ENCODE measurements at places on chromosomes 3 and 15. TPM values are rescaled to one million over a fixed set of nuclear protein-coding genes. Genes with fewer than 3 reads are reported as not detected.
A peak's percentile ranks its signal among the peaks of the same experiment; 100 is the strongest.

Gene TEX55
- not detected for total RNA-seq

Gene FEZF2
- not detected for total RNA-seq

Gene BRK1
- total RNA-seq: 137 TPM

DNA sequence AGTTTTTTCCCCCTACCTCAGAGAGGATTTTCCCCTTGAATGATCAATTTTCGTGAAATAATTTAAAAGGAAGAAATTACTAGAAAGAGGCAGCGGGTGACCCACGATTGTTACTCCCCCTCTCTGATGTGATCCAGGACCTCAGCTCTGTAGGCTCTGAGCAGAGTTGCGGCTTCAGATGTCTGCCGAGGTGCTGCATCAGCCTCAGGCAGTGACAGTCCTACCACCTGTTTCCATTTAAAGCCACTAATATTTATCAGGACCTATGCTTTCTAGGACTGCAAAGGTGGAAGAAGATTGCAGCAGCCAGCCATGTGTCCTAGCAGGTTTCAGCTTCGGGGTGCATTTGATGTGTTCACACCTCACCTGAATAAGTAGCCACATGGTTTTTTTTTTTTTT is 294.8 kb upstream of the C2CD4B start:
- no peak overlapping the region for H3K4me3 ChIP-seq
- H3K36me3 ChIP-seq: no peaks in the 10 kb centered on the region
- no peak for DNase-seq
- H3K27ac ChIP-seq: no peak overlapping the region

- H3K4me3 ChIP-seq: no peak overlapping the region
- H3K36me3 ChIP-seq: no peaks in the 10 kb centered on the region
- no peaks in the 10 kb centered on the region for H3K4me1 ChIP-seq
- no peaks in the 10 kb centered on the region for H3K27me3 ChIP-seq
- H3K27ac ChIP-seq: no peak overlapping the region
Measured at GRCh38 chr15:25514522-25514921, 75.7 kb upstream of the UBE3A start.

- no peak for DNase-seq
- H3K27ac ChIP-seq: no peak overlapping the region
- H3K4me3 ChIP-seq: no peak overlapping the region
Measured at GRCh38 chr15:53472883-53473282, 286.6 kb downstream of the WDR72 start.

Gene IQSEC1
- 28.2 TPM for total RNA-seq

DNA sequence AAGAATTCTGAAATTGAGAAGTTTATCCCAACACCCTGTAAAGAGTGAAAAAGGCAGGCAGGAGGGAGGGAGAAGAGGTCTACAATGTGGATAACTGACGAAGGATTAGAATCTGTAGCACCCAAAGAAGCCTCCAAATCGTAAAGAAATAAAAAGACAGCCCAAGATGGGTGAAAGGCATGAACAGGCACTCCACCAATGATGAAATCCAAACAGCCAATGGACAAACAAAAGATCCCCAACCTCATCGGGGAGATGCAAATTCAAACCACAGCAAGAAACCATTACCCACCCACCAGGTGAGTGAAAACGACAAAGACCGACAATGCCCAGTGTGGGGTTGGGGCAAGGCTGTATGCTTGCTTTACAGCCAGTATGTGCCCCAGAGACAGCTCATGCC is 85.6 kb downstream of the IQSEC1 start:
- H3K4me3 ChIP-seq: no peak overlapping the region
- no peaks in the 10 kb centered on the region for H3K36me3 ChIP-seq

DNA sequence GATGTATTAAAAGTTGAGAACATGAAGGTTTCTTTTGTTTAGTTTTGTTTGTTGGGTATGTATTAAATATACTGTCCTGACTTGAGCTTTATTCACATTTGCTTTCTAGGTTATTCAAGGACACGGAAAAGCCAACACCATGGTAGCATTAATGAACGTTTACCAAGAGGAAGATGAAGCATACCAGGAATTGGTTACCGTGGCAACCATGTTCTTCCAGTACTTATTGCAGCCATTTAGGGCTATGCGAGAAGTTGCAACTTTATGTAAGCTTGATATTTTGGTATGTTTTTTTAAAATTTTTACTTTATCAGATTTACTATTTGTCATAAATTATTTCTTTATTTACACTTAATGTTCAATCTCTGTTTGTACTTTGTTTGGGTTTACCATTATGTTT is 3.6 kb downstream of the WHAMM start:
- H3K4me1 ChIP-seq: no peaks in the 10 kb centered on the region
- H3K27me3 ChIP-seq: no peaks in the 10 kb centered on the region
- no peaks in the 10 kb centered on the region for H3K36me3 ChIP-seq
- H3K27ac ChIP-seq: no peak overlapping the region
- DNase-seq: no peak
- H3K4me3 ChIP-seq: no peak overlapping the region

Gene STARD9
- 6.0 TPM for total RNA-seq

DNA sequence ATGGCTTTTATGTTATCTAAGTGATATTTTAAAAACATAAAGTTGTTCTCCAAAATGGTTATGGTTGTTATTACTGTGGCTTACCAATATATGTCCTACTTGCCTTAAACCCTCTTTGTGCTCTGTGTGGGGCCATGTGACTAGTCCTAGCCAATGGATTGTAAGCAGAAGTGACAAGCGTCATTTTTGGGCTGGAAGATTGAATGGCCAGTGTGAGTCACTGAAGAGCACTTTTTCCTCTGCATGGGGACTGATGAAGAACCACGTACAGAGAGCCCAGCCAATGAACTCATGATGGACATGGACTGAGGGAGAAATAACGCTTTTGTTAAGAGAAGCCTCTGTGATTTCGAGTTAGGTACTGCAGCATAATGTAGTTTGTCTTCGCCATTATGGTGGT is 332.7 kb downstream of the EDEM1 start:
- DNase-seq: no peak
- no peak overlapping the region for H3K27ac ChIP-seq
- no peaks in the 10 kb centered on the region for H3K36me3 ChIP-seq
- no peaks in the 10 kb centered on the region for H3K4me1 ChIP-seq
- H3K4me3 ChIP-seq: no peak overlapping the region
- H3K27me3 ChIP-seq: no peaks in the 10 kb centered on the region

DNA sequence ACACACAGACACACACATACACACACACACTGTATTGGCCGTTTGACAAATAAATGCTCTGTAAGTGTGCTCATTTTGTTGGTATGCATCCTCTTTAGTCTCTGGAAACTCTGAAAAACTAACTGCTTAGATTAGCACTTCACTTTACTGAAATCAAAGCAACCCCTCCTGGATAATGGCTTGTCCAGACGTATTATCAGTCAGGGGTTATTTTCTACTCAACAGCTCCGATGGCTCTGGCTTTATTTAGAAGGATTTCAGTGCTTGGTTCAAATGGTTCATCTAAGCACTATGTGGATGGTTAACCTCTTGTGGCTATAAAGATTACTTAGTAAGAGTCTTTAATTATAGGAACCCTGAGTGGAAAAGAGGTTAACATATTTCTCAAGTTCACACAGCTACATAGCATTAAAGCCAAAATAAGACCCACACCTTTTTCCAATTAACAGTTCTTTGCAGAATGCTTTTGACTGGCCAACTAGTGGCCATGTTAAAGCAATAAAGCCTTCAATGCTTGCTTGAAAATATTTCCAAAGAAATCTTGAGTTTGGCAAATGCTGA is 516.1 kb upstream of the NAALADL2 start:
- no peak overlapping the region for H3K27ac ChIP-seq
- no peak for DNase-seq
- H3K4me3 ChIP-seq: no peak overlapping the region
- H3K27me3 ChIP-seq: no peaks in the 10 kb centered on the region
- no peaks in the 10 kb centered on the region for H3K4me1 ChIP-seq

Gene ACOX2
- 3.1 TPM for total RNA-seq

DNA sequence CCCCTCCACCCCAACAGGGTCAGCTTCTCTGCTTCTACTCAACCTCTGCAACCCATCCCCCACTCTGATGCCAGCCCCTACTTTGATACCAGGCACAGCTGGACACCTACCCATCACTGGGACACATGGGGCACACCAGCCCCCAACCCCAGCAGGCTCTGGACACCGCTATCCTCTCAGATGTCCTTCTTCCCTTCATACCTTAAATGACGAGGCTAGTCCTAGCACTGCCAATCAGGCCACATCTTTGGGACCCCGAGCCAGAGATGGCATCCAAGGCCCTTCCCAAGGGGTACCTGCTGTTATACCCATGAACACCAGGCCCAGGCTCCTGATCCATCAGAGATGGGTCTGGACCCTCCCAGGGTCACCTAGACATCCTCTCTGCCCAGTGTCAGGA is 10.6 kb downstream of the POC1A start:
- H3K36me3 ChIP-seq: peaks cover 32% of the 10 kb centered on the region
- H3K27me3 ChIP-seq: no peaks in the 10 kb centered on the region
- no peak for DNase-seq
- no peaks in the 10 kb centered on the region for H3K4me1 ChIP-seq
- H3K27ac ChIP-seq: 0 out of 2 replicates have a peak overlapping the region, but pooled peaks have one; percentile 3

Gene DNASE1L3
- not detected for total RNA-seq

DNA sequence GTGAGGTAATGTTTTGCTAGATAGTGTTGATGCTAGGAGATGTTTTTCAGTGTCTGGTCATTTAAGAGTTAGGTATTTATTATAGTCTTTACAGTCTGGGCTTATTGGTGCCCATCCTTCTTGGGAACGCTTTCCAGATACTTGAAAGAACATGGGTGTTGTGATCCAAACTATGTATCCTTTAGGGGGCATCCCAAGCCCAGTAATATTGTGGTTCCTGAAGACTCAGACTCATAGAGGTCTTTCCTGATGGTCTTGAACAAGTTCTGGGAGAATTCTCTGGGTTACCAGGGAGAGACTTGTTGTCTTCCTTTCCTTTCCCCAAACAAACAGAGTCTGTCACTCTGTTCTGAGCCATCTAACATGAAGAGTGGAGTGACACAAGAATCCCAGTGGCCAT is 99.7 kb upstream of the LRRC3B start:
- no peaks in the 10 kb centered on the region for H3K36me3 ChIP-seq
- H3K27ac ChIP-seq: no peak overlapping the region
- H3K27me3 ChIP-seq: no peaks in the 10 kb centered on the region
- no peak for DNase-seq
- no peak overlapping the region for H3K4me3 ChIP-seq
- no peaks in the 10 kb centered on the region for H3K4me1 ChIP-seq

GRCh38 chr15:53936137-53936536 is 42.1 kb upstream of the UNC13C start:
- H3K36me3 ChIP-seq: no peaks in the 10 kb centered on the region
- DNase-seq: no peak
- no peaks in the 10 kb centered on the region for H3K4me1 ChIP-seq
- H3K4me3 ChIP-seq: no peak overlapping the region
- no peak overlapping the region for H3K27ac ChIP-seq

GRCh38 chr3:62462104-62462762 is 88.9 kb upstream of the FEZF2 start:
- H3K27me3 ChIP-seq: no peaks in the 10 kb centered on the region
- no peak for DNase-seq
- H3K27ac ChIP-seq: no peak overlapping the region
- no peaks in the 10 kb centered on the region for H3K36me3 ChIP-seq
- no peak overlapping the region for H3K4me3 ChIP-seq

Gene SCN11A
- total RNA-seq: 0.10 TPM

Gene CHDH
- 10.3 TPM for total RNA-seq

Gene POLQ
- total RNA-seq: 15.3 TPM

DNA sequence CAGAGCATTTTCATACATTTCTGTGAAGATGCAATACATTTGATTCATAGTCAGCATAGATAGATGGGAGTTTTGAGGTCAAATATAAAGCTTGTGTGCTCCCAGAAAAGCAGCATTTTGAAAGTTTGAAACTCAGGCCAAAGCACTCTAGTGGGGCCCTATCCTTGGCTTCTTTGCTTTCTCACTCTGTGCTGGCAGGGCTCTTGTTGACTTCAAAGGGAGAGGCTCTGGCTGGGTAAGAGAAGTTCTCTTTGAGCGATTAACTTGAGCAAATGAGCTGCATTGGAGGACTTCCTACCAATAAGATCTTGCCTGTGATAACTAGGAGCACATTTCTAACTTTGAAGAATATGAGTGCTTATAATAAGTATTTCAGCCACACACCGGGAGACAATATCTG is 214.0 kb upstream of the RARB start:
- H3K27ac ChIP-seq: no peak overlapping the region
- no peak overlapping the region for H3K4me3 ChIP-seq
- H3K4me1 ChIP-seq: no peaks in the 10 kb centered on the region
- no peaks in the 10 kb centered on the region for H3K36me3 ChIP-seq
- no peak for DNase-seq

GRCh38 chr3:4416427-4416945 is 50.6 kb downstream of the SUMF1 start:
- H3K4me1 ChIP-seq: no peaks in the 10 kb centered on the region
- H3K4me3 ChIP-seq: no peak overlapping the region
- no peak overlapping the region for H3K27ac ChIP-seq
- DNase-seq: no peak

- H3K36me3 ChIP-seq: no peaks in the 10 kb centered on the region
- H3K27me3 ChIP-seq: no peaks in the 10 kb centered on the region
- H3K4me1 ChIP-seq: peaks cover 4% of the 10 kb centered on the region
- no peak overlapping the region for H3K27ac ChIP-seq
Measured at GRCh38 chr3:172132159-172132586, 92.8 kb downstream of the FNDC3B start.

DNA sequence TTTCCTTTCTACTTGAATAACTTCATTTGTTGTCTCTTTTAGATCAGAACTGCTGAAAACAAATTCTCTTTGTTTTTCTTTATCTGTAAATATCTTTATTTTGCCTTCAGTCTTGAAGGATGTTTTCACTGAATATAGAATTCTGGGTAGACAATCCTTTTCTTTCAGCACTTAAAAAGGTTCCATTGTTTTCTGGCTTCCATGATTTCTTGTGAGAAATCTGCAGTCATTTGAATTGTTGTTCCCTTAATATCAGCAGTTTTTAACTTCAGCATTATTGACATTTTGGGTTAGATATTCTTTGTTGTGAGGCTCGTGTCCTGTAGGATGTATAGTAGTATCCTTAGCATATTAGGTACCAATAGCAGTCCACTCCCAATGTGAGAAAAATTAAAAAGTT is 65.8 kb downstream of the SV2B start:
- no peak overlapping the region for H3K4me3 ChIP-seq
- no peak overlapping the region for H3K27ac ChIP-seq
- H3K4me1 ChIP-seq: no peaks in the 10 kb centered on the region
- DNase-seq: no peak
- no peaks in the 10 kb centered on the region for H3K36me3 ChIP-seq

- H3K27ac ChIP-seq: no peak overlapping the region
- H3K27me3 ChIP-seq: peaks cover 8% of the 10 kb centered on the region
- H3K4me1 ChIP-seq: peaks cover 7% of the 10 kb centered on the region
Measured at GRCh38 chr3:39178553-39178952, 13.8 kb downstream of the XIRP1 start.

Data from H1 (cell line).